Left ventricle myocardium superior (tissue), 1 donor: ENCODE measurements at places on chromosomes 6 and 20.

- no peak for DNase-seq
Measured at GRCh38 chr6:37134396-37135191, 35.4 kb upstream of the PIM1 start.

- DNase-seq = no peak
Measured at GRCh38 chr6:84260196-84260595, 32.8 kb upstream of the CEP162 start.

- no peak for DNase-seq
Measured at GRCh38 chr6:13005994-13006393, 289.4 kb downstream of the PHACTR1 start.

- DNase-seq = no peak
Measured at GRCh38 chr6:42411406-42411805, 40.3 kb downstream of the TRERF1 start.

DNA sequence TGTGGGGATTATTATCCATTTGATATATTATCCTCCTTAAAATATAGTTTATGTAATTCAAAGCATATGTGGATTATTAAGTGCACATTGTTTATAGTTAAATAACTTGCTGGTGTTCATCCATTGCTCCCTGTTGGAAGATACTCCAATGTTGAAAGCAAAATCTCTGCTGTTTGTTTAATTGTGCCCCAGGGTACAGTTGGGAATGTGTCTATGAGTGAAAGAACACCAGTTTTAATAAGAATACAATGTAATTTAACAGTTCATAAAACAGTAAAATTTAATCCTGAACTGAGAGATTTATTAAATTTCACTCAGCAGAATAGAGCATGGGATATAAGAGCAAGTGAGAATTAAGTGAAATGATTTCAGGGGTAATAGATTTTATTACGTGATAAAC lies 364.9 kb downstream of the GRIK2 start:
- no peak for DNase-seq

- DNase-seq = peak; percentile 29
Measured at GRCh38 chr6:43621078-43621835, 7.8 kb downstream of the GTPBP2 start.

DNA sequence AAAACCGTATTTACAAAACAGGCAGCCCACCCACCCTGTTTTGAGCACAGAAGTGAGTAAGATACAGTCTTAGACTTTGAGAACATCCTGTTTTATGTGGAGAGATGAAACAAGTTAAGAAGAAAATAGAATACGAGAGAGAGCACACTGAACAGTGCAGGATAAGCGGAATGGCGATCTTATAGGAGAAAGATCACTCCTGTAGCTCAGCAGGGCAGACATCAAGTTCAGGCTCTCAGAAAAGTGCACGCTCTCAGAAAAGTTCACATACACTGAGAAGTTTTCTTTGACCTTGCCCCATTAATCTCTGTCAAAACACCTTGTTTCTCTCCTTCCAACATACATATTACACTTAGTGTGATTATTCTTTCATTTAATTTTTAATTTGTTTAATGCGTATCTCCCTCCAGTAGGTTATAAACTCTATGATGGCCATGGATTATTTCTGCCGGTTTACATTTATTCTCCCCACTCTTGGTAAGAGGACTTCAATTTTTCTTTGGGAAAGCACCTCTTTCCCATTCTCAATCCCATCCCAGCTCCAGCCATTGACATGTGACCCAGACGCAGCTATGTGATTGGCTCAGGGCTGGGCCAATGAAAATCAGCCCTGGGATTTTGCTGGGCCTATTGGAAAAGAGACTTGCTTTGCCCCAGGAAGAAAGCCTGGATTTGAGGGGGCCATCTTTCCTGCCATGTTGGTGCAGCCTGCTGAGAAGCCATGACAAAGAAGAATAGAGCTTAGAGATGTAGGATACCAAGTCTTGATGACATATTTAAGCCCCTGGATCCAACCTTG lies 16.2 kb downstream of the KCNB1 start:
- DNase-seq = no peak

DNA sequence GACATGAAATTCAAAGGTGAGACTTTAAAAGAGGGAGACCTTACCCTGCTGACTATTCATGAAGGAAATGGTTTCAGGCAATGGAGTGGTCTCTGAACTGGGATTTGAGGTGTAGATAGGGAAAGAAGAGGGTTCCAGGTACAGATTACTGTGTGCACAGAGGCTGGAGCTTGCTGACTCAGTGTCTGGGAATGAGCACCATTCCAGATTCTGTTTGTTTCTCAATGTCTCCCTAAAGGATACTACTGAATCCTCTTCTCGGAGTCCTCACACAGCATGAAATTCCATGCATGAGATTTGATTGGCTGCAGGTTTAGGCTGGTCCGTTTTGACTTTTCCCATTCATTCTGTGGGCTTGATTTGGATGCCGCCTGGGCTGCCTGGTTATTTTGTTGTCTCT lies 49.0 kb downstream of the PPP1R14C start:
- no peak for DNase-seq

- no peak for DNase-seq
Measured at GRCh38 chr20:58611236-58612030, 39.6 kb upstream of the STX16 start.

- DNase-seq = no peak
Measured at GRCh38 chr20:50302341-50303057, 111.9 kb downstream of the CEBPB start.

GRCh38 chr6:159212028-159212427 lies 42.8 kb downstream of the FNDC1 start:
- DNase-seq = no peak

DNA sequence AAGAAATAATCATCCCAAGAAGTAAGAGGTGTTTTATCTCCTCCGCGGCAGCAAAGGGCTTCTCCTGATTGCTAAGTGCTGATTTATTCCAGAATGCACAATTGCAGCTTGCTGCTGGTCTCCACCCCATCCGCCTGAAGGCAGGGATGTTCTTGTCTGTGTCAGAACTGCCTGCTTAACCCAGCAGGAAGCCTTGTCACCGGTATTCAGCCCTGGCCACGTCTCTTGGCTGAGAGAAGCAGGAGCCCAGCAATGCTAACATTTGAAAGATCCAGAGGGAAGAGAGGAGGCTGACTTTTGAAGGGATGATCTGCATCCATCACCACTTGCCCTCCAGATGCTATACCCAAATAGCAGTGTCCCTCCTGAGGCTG lies 4.2 kb downstream of the SCML4 start:
- DNase-seq = no peak

DNA sequence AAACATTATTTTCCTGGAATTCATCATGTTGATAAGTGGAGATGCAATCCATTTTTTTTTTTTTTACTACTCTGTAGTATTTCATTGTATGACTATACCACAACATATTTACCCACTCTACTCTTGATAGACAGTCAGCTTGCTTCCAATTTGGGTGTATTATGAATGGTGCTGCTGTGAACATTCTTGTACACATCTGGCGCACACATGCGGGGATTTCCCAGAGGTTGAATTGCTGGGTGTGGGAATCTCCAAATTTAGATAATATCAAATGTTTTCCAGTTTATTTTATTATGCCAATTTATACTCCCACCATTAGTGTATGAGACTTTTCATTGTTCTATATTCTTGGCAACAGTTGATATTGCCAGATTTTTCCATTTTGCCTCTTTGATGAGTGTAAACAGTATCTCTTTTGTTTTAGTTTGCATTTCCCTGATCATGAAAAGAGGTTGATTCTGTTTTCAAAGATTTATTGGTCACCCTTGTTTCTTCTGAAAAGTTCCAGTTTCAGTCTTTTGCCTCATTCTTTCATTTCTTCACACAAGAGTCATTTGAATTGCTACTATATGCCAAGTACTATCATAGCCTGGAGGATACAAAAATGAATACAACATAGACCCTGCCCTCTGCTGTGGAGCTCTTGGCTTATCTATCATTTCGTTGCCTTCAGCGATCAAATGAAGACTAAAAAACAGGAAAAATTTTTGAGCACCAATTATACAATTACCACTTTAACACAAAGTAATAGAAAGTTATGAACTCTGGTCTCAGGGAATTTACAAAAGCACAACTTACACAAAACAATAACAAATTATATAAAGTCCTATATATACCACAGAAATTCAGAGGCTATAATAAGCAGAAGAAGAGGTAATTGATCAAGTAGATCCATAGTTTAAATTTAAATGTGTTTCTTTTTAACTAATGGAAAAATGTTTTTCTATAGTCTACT lies 17.1 kb upstream of the NCOA7 start:
- DNase-seq = no peak

DNA sequence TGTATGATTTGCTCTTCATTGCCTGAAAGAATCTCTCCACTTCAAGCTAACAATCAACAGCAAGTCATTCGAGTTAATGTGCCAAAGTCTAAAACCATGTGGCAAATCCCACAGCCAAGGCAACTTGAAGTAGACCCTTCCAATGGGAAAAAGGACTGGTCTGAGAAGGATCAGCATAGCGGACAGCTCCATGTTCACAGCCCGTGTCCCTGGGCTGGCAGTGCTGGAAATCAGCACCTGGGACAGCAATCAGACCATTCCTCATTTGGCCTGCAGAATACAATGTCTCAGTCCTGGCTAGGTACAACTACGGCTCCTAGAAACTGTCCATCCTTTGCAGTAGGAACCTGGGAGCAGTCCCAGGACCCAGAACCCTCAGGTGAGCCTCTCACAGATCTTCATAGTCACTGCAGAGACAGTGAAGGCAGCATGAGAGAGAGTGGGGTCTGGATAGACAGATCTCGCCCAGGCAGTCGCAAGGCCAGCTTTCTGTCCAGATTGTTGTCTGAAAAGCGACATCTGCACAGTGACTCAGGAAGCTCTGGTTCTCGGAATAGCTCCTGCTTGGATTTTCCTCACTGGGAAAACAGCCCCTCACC lies 1.1 kb downstream of the GJA10 start:
- no peak for DNase-seq

DNA sequence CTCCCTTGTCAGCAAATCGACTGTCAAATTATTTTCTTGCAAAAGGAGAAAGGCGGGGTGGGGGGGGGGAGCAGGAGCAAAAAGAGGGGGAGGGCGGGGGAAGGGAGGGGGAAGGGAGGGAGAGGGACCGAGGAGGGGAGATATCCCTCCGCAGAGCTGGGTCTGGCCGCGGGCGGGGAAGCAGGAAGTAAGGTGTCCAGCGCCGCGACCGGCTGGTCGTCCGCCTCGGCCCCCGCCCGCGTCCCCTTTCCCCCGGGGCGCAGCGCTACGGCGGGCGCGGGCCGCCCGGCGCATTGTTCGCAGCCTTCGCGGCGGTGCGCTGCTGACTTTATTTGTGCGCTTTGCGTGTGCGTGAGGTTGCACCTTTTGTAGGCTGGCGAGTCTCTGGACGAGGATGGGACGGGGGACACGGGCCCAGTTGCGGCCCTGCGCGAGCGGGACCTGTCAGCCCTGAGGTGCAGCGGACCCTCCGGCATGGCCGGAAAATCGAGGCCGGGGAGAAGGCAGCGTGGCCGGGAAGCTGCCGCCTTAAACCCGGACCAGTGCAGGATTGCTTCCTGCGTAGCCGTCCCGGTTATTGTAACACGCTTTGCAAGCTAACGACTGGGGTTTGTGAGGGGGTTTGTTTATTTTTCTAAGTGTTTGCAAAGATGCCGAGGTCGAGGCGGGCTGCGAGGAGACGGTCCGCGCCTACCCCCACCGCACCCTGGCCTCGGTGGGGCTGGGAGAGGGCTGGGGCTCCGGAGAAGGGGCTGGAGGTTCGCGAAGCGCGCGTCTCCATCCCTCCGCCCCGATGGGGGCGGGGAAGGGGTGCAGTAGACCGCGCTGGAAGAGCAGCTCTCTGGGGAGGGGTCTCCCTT lies 675 bp upstream of the TRERF1 start:
- peak; percentile 78 for DNase-seq

- no peak for DNase-seq
Measured at GRCh38 chr6:166667796-166668610, 41.0 kb upstream of the RPS6KA2 start.

- DNase-seq = no peak
Measured at GRCh38 chr6:136171231-136171630, 78.9 kb downstream of the MTFR2 start.

DNA sequence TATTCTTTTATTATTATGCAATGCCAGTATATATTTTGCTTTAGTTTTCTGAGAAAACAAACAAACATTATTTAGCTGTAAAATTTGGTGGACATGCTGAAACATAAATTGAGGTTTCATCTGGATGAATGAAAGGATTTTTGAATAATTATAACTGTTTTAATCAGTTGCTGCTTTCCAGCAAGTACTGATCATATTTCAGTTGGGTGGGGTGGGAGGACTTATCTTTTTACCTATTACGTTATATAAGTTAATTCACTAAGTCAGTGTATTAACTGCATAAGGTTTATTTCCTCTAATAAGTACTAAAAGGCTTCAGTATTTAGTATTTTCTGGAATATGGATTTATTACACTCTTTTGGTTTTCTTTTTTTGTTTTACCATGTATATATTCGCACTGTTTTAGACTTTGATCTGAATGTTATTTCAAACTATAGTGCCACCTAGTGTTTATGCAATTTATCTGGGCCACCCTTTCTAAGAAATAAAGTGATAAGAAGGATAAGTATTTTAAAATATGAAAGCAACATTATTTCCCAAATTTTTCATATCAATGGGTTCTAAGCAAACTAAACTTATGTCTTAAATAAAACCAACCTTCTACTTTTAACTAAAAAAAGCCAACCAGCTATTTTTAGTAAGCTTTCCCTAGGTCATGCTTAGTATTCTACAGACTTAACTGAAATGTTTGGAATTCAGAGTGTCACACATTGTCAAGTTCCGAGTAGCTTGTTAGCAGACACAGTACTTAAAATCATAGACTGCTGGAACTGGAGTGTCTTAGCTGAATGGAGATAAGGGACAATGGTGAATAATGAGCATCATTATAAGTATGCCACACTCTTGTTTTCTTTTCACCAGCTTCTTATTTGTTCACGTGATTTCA lies 105.4 kb upstream of the MCHR2 start:
- no peak for DNase-seq

DNA sequence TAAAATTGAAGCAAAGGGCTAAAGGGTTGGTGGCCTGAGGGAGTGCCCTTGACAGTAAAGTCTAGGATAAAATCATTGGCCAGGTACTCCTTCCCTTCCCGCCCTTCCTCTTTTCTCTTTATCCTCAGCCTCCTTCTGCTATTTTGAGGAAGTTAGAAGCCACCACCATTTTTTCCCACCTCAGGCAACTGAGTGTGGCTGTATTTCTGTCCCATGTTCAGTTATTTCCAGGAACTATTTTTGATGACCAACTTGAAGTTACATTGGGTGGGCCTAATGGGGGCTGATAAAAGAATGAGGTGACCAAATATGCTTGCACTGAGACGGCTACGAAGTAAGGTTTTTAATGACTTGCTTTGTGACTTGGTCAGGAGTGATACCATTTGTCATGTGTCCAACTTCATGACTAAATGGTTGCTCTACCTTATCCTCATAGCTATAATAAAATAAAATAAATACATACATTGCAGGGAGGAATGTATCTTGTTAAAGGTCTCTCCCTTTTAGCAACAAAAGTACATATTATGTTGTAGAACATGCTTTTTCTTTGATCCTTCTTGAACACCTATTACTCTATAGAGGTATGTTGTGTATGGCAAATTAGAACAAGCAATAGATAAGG lies 12.0 kb downstream of the PTPN1 start:
- DNase-seq = no peak

- DNase-seq = no peak
Measured at GRCh38 chr6:53258774-53259155, 90.0 kb downstream of the ELOVL5 start.
